ENCODE measurements at places on chromosomes 6 and 20.

DNA sequence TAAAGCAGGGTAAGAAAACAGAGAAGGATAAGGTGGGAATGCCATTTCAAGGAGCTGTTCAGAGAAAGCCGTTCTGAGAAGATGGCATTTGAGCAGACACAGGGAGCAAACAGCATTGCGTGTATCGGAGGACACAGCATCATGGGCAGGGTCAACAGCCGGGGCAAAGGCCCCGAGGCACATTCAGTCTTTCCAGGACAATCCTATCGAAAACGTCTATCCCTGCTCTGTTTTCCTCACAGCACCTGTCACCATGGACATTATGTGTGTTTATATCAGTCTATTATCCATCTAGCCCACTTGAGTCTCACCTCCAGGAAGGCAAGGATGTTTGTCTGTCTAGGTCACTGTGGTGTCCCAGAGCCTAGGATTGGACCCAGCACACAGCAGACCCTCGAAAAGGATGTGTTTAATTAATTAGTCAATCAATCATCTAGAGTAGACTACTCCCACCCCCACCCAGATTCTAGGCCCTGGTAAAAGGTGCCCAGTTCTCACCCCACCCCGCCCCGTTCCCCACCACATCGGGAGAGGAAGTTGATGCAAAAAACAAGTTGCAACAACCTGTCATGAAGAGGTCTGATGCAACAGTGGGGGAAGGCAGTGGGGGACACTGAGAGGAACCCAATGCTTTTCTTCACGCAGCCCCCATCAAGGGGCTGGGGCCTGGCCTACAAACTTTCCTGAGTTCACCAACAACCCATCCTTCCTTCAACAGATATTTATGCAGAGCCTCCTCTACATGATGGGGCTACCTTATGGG is 66.6 kb downstream of the PREX1 start:
- DNase-seq = peak; percentile 84

- no peak for DNase-seq
These were observed 9.4 kb downstream of the EPB41L2 start for GRCh38 chr6:131053546-131054240.

- DNase-seq = no peak
These were observed 93.0 kb upstream of the POPDC3 start for GRCh38 chr6:105272786-105273185.

- no peak for DNase-seq
These were observed 5.2 kb downstream of the INSM1 start for GRCh38 chr20:20373091-20373571.

DNA sequence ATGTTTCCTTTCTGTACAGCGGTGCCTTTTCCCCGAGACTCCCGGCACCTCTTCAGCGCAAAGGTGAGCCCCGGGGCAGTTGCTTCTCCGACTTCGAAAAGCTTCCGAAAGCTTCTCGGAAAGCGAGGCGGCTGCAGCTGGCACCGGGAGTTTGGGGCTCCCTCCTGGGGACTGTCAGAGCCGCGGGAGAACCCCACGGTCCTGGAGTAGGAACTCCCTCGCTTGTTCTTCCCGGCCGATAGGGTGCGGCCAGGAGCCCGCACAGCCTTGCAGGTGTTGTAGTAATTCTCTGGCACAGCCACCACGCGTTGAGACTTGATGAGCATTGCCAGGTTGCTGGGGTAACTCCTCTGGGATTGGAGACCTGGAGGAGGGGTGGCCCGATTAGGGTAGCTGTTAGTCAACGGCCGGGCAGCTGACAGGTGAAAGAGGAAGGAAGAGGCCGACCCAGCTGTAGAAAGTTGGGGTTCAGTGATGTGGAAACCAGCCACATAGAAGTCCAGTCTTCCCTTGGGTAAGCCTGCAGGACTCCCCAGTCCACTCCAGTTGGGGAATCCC is 721 bp downstream of the KDM1B start:
- DNase-seq = no peak

DNA sequence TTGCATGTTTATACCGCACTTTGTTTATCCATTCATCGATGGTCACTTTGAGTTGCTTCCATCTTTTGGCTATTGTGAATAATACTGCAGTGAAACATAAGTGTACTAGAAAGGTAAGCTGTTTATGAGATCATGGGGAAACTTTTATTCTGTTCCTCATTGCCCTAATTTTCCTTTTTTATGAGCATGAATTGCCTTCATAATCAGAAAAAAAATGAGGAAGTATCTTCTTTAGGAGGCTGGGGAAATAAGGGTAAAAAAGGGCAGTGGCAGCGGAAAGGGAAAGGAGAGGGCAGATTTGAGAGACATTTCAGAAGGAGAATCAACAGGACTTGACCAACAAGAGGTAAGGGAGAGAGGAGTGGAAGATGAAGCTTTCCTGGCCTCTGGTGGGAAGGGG is 14.3 kb upstream of the SERINC3 start:
- no peak for DNase-seq

DNA sequence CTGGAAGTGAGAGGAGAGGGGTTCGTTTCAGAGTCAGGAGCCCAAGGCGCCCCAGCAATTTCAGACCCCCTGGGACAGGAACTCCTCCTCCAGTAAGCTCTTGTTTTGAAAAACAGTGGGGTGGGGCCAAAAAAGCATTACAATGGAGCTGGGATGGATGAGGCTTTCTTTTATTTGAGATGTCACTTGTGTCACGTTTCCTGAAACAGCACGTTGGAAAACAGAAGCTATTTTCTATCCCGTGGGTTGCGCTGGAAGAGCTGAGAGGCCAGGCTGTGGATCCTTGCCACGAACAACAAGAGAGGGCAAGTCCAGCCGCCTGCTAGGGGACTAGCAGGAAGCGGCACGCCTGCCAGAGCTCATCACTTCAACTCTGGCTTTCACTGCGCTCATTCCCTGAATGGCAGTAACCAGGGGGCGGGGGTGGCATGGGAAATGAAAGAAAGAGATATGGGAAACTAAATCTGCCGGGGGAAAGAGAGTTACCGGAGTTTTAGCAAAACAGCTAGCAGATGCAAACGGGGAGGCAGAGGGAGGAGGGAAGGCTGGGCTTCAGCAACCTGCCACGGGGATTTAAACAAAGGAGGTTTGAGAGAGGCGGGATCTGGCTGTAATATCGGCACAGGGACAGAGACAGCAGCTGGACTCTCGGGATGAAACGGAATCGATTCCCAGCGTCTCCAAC is 34.6 kb downstream of the GCNT2 start:
- DNase-seq = no peak

GRCh38 chr20:17859002-17859615 is 109.5 kb downstream of the SNX5 start:
- DNase-seq = no peak

- no peak for DNase-seq
These were observed 42.1 kb downstream of the MAP3K7 start for GRCh38 chr6:90544741-90545140.

DNA sequence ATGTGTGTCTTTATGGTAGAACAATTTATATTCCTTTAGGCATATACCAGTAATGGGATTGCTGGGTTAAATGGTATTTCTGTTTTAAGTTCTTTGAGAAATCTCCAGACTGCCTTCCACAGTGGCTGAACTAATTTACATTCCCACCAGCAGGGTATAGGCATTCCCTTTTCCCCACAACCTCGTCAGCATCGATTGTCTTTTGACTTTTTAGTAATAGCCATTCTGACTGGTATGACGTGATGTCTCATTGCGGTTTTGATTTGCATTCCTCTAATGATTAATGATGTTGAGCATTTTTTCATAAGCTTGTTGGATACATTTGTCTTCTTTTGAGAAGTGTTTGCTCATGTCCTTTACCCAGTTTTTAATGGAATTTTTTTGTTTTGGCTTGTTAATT is 5.3 kb upstream of the TASP1 start:
- no peak for DNase-seq

DNA sequence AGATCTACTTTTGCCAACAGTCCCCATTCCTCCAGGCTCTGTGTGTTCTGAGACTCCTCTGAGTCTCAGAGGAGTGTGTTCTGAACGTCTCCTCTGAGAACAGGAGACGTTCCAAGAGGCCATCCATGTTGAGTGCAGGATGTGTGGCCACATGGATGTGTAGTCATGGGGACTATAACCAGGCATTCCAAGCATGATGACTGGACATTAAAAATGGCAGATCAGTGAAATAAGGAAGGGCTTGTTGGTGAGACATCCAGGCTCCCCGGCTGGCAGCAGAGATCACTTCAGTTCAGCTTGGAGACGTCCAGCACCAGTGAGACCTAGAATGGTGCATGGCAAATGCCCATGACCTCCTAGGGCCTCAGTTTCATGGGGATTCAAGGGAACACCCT is 34.3 kb upstream of the POU5F1 start:
- no peak for DNase-seq

- no peak for DNase-seq
These were observed 15.6 kb downstream of the COMMD7 start for GRCh38 chr20:32727683-32728082.

- no peak for DNase-seq
These were observed 40.1 kb downstream of the RNF144B start for GRCh38 chr6:18427296-18427695.
